ENCODE measurements at places on chromosomes 7 and 10.
A peak's percentile ranks its signal among the peaks of the same experiment; 100 is the strongest.

DNA sequence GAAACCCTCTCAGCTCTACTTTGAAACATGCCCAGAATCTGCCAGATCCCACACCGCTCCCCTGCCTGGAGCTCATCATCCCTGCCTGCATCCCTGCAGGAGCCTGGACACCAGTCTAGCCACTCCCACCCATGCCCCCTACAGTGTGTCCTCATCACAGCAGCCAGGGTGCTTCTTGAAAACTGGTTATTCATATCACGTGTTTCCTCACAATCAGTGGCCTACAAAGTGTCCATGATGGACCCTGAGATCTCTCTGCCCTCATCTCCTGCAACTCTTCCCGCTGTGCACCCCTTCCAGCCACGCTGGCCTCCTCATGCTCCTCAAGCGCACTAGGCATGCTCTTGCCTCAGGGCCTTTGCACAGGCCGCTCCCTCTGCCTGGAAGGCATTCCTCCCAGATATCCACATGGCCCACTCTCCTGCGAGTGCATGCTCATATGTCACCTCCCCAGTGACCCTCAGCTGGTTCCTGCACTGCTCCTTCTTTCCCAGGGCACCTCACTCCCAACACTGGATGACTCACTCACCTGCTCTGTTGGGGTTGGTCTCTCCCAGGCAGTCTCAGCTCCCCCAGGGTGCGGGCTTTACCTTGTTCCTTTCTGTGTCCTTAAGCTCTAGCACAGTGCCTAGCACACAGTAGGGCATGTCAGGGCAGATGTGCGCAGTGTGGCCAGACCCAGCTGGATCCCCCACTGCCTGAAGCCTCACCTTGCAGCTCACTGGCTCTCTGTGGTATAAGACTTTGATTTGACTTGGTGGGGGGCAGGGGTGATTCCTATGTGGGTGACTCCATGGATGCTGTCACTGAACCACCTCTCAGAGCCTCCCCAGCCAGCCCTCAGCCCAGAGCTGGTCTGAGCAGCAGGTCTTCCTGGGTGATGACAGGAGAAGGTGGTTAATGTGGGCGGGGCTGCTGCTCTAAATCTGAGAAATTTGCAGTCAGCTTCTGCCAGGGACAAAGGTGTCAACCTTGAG is 37.3 kb downstream of the CDH23 start:
- peak; percentile 78 for DNase-seq

GRCh38 chr10:35426657-35427056 is 90.3 kb downstream of the CCNY start:
- DNase-seq: no peak

GRCh38 chr10:3900391-3900790 is 115.4 kb upstream of the KLF6 start:
- DNase-seq: no peak

GRCh38 chr10:83310688-83311087 is 828.6 kb upstream of the GHITM start:
- no peak for DNase-seq

DNA sequence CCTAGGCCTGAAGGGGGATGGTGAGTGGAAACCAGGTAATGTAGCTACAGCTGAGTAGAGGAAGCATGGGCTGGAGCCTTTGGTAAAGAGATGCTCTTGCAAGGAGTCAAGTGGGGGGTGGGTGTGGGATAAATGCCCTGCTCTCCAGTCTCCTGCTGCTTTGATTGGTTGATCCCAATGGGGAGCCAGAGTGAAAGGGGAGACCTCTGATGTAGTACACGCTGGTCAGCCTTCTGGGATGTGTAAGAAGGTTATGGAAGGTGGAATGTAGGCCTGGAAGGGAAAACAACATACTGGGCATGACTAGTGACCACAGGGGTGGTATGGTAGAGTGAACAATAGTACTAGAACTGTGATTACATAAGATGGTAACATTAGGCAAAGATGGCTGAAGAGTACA is 44.3 kb downstream of the TET1 start:
- no peak for DNase-seq

DNA sequence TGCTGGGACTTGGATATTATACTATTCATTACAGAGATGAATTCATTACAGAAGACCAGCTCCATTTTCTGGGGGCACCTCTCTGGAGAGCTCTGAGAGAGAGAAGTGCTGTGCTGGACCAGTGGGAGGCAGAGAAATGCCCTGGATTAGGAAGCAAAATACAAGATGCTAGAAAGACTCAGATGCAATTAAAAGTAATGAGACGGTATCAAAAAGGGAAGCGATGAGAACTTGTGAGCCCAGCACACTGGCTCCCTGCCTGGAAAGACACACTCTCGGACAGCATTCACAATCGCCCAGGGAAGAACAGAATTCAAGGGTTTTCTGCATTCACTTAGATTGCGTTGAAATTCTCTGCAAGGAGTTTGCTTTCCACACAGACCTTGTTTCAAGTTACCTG is 3.5 kb upstream of the FRAT2 start:
- DNase-seq: no peak

GRCh38 chr7:105298439-105298894 is 90.3 kb downstream of the SRPK2 start:
- no peak for DNase-seq

- no peak for DNase-seq
Observed at GRCh38 chr10:130360826-130361311, 224.7 kb downstream of the GLRX3 start.
